ENCODE measurements at places on chromosomes 2 and 18.

GRCh38 chr18:58341916-58342315, 287.0 kb downstream of the ALPK2 start:
- DNase-seq: no peak

- DNase-seq: no peak
Measured at GRCh38 chr2:74535440-74535965, 5.8 kb downstream of the HTRA2 start.

DNA sequence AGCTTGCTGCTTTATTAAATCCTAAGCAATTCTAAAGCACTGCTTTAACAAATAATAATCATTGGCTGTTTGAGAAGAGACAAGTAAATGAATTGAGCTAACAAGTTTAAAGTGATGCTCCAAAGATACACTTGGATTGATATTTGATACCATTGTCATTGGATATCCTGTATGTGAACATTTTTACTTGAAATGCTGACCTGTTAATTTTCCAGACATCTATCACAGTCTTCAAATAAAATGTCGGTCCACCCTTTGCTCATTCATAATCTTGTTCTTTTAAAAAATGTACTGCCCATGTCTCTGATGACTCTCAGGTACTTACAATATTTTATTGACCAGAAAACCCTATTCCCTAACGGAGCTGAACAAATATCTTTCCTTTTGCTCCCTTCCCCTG, 202.1 kb downstream of the DYSF start:
- no peak for DNase-seq

DNA sequence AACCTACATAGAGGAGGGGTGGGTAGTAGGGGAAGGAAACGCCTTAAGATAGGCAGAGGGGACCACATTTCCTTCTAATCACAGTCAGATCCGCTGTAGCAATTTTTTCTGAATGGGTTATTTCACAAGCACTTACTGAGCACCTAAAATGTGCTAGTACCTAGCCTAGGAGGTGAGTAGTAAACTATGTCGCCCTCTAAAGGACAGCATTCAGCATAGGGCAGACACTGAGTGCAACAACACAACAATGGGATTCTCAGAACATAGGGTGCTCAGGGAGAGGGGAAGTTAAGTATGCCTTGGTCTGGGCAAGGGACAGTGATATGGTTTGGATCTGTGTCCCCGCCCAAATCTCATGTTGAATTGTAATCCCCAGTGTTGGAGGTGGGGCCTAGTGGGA, 166.1 kb upstream of the RAB6C start:
- no peak for DNase-seq

GRCh38 chr18:40292985-40293710, 1661.9 kb upstream of the PIK3C3 start:
- DNase-seq: no peak

- no peak for DNase-seq
Measured at GRCh38 chr2:133829450-133830020, 261.3 kb upstream of the NCKAP5 start.

- no peak for DNase-seq
Measured at GRCh38 chr18:22108674-22109073, 60.7 kb upstream of the GATA6 start.

DNA sequence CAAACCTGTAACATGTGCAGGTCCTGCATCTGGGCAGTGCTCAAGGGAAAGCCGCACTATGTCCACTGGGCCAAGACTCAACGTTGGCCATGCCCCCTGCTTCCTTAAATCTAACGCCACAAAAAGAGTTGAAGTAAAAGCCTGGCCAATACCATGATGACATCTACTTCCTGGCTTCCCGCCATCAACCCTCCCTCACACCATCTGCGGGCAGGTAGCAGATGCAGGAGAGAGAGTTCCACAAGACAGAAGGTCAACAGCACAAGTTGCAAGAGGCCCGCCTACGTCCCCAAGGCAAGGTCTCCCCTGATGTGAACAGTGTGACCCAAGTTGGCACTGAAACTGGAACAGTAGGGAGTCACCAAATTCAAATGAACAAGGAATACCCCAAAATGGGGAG, 48.4 kb downstream of the ABCG8 start:
- no peak for DNase-seq

- DNase-seq: no peak
Measured at GRCh38 chr2:43065036-43065435, 161.4 kb downstream of the ZFP36L2 start.

DNA sequence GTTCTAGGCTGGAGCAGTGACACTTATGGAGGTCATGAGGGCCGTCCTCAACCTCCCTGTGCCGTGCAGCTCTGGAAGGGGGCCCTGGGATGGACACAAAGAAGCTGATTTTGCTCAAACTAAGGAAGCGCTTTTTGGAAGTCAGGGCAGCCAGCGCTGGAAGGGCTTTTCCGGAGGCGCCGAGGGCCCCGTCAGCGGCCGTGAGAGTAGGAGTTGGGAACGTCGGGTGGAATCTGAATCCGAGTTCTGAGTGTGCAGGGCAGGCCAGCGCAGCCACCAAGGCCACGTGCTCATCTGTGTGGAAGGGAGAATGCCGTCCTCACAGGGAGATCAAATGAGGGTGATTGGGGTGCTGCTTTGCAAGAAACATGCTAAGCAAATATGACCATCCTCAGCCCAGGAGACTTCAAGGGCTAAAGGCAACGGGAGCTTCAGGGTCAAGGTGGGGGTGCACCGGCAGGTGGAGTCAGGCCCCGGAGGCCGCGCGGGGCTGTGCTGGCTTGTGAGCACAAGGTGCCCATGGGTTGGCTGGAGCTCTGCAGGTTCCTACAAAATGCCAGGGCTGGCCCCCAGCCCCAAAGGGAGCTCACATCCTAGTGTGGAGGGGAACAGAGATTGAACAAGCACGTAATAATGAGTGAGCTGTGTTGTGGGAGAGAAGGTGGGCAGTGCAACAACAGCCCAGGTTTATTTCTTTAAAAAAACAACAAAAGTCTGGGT, 70.4 kb upstream of the HPCAL1 start:
- no peak for DNase-seq

DNA sequence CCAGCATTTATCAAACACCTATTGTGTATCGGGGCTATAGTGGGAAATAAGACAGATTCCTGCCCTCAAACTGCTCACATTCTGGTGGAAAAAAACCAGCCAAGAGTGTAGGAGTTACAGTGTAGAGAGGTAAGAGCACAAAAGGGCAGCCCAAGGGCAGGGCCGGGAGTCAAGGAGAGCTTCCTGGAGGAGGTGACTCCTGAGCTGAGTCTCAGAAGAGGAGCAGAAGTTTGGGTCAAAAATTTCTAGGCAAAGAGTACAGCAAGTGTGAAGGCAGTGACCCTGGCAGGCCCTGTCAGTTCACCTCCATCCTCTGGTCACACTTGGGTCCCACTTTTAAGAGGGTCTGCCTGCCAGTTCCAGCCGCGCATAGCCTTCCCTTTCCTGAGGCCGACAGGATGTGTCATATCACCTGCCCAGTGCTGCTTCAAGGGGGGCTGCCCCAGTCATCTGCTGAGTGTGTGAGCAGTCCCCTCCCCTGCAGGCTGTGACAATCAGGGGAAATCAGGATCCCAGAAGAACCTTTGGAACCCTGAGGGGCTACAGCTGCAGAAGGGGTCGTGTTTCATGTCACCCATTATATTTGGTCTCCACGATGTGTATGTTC, 118.4 kb downstream of the GLI2 start:
- DNase-seq: no peak

DNA sequence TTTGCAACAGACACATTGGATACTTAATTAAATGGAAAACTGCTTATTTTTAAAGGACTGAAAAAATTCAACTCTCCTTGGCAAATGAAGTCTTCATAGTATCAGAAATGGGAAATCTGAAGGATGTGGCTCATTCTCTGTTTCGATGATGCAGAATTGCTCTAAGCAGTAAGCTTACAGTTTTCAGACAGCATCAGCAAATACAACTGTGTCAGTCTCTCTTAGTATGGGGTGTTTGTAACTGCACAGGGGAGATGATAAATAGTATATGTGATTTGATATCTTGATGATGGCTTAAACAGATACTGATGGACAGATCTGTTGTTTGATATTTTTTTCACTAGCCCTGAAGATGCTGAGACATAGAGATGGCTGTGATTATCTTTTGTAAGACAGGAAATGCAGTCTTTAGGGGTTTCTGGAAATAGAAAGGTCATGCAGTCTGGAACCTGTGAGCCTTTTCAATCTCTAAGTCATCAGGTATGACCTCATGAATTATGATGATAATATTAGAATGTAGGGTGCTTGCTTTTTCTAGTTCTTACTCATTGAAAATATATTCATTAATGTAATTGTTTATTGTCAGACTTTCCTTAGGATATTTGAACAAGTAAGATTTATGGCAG, 84.2 kb downstream of the SLC4A10 start:
- no peak for DNase-seq

- no peak for DNase-seq
Measured at GRCh38 chr18:8933714-8934284, 168.7 kb upstream of the NDUFV2 start.

GRCh38 chr2:208189810-208190503, at the start of gene C2orf80:
Gene C2orf80 (minus strand): TSS chr2:208190030. CDS start chr2:208186986, 3,044 bp downstream.
- no peak for DNase-seq

DNA sequence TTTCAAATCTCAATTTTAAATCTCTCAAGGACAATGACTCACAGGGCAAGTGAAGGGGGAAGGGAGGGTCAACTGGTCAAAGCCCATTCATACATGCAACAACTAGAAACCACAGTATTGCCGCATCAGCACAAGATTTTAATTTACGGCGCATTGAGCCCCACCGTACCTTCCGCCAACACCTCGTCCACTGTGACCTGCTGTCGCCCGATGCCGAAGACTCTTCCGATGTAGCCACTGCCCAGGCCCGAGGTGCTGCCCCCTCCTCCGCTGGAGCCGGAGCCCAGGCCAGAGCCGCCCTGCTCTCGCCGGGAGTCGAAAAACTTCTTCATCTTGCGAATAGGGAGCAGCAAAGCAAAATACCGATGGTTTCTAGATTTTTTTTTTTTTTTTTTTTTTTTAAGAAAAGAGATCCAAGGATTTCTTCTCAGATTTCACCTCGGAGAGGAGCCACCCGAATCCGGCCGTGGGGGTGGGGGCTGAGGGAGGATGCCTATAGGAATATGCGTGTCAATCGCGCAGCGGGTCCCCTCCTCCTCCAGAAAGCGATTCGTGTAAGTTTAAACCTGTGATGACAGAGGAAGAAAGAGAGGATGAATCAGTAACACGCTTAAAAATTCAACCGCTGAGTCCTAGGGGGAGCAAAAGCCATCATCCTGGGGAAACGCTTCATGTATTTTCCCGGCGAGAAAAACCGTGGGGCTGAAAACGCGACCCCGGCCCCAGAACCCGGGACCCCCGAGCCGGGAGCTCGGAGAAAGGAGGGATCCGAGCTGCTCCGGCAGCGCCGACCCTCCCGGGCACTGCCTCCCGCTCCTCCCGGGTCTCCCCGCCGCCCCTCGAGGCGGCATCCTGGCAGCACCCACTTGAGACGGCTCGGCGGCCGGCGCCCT, 584 bp downstream of the AAK1 start:
- DNase-seq: peak; percentile 68

DNA sequence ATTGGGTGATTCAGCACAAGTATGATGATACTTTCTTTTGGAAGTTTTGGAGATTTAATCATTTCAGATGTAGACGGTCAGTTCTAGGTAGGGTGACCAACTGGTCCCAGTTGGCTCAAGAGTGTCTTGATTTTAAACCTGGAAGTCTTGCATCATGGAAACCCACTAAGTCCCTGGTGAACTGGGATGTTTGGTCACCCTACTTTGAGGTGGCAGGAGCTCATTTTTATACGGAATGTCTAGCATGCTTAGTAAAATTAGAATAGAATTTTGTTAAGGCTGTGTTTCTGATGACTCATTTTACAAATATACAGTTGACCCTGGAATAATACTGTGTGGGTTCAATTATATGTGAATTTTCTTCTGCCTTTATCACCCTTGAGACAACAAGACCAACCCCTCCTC, 61.5 kb upstream of the DOCK10 start:
- DNase-seq: no peak

- no peak for DNase-seq
Measured at GRCh38 chr2:33196700-33197099, 249.9 kb downstream of the LTBP1 start.

DNA sequence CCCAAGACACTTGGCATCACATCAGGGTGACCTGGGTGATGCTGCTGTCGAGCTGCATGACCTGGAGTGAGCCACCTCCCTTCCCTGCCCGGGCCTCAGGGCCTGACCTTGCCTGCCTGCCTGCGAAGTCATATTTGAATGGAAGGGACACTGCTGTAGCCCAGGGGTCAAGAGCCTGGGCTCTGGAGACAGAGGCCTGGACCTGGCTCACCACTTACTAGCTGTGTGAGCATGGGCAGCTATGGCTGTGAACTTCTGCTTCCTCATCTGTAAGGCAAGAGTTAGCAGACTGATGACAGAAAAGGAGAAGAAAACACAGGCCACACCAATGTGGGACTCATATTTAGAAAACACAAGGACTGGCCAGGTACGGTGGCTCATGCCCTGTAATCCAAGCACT, 118.7 kb downstream of the ZFP36L2 start:
- no peak for DNase-seq

DNA sequence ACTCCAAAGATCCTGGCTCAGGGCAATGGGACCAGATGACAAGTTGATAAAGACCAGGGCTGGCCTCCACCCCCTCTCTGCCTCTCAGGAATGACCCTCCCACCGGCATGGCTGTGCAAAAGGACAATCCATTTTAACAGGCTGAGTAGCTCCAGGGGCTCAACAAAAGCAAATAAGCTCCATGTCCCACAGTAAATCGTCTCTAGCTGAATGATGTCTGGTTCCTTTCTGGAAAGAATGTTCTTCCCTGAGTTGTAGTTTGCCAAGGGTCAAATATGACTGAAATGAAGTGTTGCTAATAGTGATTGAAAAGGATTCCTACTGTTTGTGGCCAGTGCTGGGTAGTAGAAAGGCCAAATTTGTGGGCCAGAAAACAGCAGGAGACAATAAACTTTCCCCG, 434.4 kb upstream of the ETAA1 start:
- no peak for DNase-seq

GRCh38 chr18:53451902-53452301, 772.6 kb downstream of the MBD2 start:
- DNase-seq: no peak

DNA sequence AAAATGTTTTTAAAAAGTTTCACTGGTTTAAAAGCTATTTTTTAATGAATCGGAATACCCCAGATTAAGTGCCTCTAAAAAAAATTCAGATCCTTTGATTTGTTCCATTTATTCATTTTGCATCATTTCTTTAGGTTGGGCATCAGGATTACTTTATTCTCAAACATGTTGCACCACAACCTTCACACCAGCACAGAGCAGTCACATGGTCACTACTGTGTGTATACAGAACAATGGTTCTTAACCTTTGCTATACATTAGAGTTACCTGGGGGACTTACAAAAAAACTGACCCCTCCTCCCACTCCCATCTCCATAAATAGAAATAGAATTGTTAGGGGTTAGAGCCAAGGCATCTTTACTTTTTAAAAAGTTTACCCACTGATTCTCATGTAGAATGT, 218.2 kb downstream of the AGPS start:
- no peak for DNase-seq

Data from activated naive CD4-positive, alpha-beta T cell treated with anti-CD3 and anti-CD28 coated beads, Interleukin-2, amount 10 ng/mL, durations not matched to agents 7 days and 5 days (primary cell).